ENCODE measurements at places on chromosomes 6 and 20. TPM values are rescaled to one million over a fixed set of nuclear protein-coding genes. Genes with fewer than 3 reads are reported as not detected.

DNA sequence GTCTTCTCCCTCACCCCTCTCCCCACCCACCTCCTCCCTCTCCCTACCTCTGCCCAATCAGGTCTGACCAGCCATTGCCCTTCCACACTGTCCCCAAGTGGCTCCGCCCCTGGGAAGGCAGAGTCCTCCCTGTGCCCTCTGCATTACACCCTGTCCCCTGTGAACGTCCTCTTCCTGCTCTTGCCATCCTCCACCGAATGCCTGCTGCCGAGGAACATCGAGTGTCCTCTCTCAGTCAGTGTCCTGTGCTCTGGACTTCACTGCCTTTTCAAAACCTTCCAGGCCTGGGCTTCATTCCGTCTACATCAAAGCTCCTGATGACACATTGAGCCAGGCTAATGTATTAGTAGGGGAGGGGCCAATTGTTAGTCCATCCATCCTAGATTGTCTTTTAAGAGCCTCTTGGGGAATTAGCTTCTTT, 3.3 kb upstream of the PACSIN1 start:
- DNase-seq = no peak

- DNase-seq = no peak
Measured at GRCh38 chr6:25389471-25389870, 110.3 kb downstream of the CARMIL1 start.

GRCh38 chr20:19659448-19659847, 98.6 kb upstream of the RIN2 start:
- DNase-seq = no peak

DNA sequence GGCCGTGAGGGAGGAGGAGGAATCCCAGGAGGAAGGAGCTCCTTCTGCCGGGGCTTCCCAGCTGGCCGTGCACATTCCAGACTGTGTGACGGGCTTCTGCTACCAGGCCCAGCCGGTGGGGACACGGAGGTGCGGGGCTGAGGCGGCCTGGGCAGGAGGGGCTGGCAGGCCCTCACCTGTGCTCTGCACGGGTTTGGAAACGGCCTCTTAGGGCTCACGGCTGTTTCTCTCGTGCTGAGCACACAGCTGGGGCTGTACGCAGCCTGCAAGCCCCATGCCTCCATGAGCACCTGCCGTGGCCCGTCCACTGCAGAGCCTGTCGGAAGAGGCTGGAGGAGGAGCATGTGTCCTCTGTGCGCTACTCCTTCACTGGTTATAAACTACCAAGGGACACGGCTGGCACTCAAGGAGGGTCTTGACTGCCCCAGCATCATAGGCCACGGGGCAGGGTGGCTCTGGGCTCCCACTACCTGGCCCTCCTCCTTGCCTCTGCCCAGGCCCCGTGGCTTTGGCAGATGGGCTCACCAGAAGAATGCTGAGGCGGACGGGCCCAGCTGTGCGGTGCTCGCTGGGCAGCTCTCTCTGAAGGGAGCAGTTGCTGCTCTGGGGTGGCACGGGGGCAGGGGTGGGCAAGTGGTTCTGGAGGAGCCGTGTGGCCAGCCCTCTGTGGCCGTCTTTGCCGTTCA, 15.8 kb downstream of the NPEPL1 start:
- peak; percentile 41 for DNase-seq

DNA sequence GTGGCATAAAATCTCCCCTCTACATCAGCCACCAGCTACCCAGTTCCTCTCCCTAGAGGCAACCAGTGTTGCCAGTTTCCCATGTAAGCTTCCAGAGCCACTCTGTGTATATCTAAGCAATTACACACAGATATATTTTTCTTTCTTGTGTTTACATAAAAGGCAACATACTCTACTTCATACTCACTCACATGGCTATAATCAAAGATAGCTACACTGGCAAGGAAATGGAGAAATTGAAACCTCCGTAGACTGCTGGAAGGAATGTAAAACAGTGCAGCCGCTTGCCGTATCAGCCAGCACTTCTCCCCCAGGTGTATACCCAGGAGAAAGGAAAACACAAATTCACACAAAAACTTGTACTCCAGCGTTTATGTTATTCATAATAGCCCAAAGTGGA, 38.5 kb upstream of the NELFCD start:
- no peak for DNase-seq

GRCh38 chr20:17928211-17928611, 40.4 kb downstream of the SNX5 start:
- peak; percentile 74 for DNase-seq

The GSTA2 gene
- total RNA-seq = not detected

The OPRL1 gene
- 0.17 TPM for total RNA-seq

The OR2J3 gene
- total RNA-seq = not detected

The TRIM31 gene
- not detected for total RNA-seq
